ENCODE measurements at places on chromosomes 7 and 10.
A peak's percentile ranks its signal among the peaks of the same experiment; 100 is the strongest.

DNA sequence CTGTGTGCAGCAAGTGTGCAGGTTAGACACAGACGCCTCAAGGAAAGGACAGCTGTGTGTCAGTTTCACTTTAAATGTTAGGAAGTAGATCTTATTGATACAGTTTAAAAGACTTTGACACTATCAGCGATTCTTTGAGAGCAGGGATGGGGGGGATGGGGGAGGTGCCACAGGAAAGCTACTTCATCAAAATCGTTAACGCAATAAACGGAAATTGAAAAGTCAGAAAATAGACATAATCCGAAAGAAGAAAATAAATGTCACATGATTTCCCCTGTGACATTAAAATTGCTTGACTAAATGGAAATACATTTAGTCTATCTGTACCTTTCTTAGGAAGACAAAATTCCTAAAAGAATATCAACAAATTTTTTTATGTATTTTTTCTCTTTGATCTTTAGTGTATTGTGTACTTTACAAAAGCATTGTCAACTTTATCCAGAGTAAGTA is 476 bp upstream of the ZNF33B start:
- no peak for DNase-seq

DNA sequence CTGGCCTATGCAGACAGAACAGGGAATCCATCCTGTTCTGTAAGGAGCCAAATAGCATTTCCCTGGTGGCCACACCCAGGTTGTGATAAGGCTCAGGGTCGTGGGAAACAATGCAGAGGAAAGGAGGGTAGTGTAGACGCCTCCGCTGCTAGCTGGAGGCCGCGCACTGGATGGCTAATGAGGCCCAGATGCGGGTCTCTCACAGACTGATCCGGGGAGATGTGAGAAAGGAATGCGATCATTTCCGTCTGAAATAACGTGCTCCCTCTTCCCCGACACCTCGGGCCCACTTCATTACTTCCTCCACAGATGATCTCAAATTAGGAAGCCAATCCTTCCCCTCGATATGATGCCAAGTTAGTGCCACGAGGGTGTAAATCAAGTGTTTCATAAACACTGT is 203.3 kb downstream of the TAX1BP1 start:
- no peak for DNase-seq

GRCh38 chr10:3635697-3636096 is 149.3 kb downstream of the KLF6 start:
- DNase-seq = no peak

DNA sequence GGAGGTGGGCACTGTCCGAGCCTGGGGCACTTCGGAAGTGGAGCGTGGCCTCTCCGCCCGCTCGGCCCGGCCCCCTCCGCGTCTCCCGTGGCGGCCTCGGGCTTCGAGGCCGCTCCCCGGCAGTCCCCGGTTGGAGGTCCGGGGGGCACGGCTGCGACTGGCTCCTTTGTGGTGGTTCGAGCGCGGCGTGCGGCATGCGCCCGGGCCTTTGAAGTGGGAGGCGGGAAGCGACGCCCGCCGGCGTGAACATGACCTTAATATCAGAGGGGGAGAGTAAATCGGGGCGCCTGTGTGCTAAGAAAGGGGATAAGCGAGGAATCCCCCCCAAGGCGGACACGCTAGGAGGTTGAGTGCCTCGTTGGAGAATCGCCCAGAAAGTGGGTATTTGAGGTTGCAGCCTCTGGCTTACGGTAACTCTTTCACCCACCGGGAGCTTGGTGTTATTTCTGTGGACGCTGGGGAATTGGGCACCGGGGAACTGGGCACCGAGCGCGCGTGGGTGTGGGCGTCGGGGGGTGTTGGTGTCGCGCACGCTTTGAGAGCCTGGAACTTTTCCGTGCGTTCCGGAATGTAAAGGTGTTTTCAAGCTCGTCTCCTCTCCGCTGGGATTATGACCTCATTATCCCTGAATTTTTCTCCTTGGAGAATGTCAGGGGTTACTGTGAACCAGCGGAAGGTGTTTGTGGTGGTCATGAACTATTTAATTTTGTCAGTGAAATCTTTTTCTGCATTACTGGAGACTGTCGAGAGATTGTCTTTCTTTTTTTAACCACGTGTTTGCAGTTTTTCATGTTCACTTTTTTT is 660 bp downstream of the SUV39H2 start:
- DNase-seq = peak; percentile 32

DNA sequence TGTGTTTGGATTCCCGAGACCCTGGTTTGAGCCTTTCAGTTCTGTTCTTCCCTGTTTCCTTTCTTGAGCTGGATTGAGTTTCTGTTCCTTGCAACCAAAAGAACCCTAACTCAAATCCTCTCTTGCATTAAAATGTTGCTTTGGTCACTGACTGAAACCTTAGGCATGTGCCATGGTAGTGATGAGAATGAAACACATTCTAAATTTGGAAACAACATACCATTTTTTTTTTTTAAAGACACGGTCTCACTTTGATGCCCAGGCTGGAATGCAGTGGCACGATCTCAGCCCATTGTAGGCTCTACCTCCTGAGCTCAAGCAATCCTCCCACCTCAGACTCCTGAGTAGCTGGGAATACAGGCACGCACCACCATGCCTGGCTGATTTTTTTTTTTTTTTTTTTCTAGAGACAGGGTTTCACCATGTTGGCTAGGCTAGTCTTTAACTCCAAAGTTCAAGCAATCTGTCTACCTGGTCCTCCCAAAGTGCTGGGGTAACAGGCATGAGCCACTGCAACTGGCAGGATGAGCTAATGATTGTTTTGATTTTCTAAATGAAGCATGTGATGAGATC is 8.4 kb downstream of the THAP5 start:
- DNase-seq = no peak

GRCh38 chr10:124043310-124044142 is 49.9 kb downstream of the CHST15 start:
- DNase-seq = no peak

DNA sequence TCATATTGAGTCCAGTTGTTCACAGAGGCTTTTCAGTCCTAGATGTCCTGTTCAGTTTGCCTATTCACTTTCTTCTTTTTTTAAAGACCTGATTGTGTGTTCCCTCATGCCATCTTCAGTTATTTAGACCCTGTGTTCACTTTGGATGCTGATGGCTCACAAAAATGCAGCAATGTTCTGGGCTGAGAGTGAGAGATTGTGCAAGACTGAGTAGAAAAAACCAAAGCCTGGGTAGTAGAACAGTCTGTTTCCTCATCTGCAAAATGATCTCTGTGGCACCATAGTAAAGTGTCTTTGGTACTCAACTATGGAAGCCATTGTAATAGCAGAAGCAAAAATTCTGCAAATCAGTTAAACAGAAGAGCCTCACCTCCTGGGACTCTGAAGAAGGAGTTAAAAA is 43.2 kb downstream of the AKR1B1 start:
- DNase-seq = no peak

DNA sequence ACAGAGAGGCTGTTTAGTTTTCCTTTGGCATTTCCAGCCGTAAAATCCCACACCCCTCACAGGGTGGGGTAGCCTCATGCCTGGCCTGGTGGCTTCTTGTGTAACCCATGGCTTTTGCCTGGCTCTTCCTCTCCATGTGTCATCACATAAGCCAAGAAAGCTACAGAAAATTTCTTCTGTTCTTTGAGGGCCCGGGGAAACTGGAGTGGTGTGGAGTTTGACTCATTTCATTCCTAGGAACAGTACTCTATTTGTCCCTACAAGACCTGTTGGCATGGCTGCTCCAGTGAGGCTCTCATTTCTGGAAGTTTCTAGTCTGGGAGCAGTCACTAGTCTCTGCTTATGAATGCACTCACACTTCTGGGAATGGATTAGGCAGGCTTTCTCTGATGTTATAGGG is 523.9 kb downstream of the SUGCT start:
- no peak for DNase-seq

DNA sequence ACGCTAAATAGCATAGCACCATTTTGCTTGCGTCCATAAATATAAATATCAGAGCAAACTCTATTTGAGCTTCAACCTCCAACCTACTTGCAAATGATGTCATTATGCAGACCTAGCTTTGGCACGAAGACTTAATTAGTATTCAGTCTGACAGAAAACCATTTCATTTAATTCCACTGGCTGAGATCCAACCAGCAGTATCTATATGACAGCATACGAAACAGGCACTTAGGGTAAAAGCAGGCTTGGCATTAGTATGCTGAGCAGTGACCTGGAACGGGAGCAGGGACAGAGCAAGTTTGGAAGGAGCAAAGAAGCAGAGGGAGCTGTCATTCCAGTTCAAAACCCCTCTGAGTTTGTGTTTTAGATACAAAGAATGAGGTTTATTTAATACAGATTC is 312.5 kb upstream of the CHRM2 start:
- no peak for DNase-seq

- DNase-seq = no peak
Observed at GRCh38 chr10:45483002-45483401, 109.0 kb downstream of the ALOX5 start.

GRCh38 chr10:42888504-42889095 is 106.0 kb downstream of the BMS1 start:
- no peak for DNase-seq

- DNase-seq = no peak
Observed at GRCh38 chr10:97849103-97849686, 448 bp upstream of the GOLGA7B start.

DNA sequence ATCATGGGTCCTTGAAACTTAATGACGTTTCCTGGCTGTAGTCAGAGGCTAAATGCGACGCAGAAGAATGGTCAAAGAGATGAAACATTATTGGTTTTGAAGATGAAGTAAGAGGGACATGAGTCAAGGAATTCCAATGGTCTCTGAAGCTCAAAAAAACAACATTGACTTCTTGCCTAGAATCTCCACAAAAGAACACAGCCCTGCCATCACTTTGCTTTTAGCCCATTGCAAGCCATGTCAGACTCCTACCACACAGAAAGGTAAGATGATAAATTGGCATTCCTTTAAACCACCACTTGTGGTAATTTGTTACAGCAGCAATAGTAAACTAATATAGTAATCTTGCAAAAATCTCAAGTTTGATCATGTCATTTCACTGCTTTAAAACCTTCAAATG is 109.4 kb downstream of the TMEM26 start:
- no peak for DNase-seq

GRCh38 chr10:43817368-43817767 is 168.7 kb upstream of the ZNF32 start:
- DNase-seq = no peak

- DNase-seq = no peak
Observed at GRCh38 chr10:62056698-62057097, 155.2 kb downstream of the ARID5B start.

GRCh38 chr10:72626444-72626754 is 520 bp upstream of the MICU1 start:
- no peak for DNase-seq

GRCh38 chr7:24970676-24971075 is 9.3 kb downstream of the OSBPL3 start:
- no peak for DNase-seq

DNA sequence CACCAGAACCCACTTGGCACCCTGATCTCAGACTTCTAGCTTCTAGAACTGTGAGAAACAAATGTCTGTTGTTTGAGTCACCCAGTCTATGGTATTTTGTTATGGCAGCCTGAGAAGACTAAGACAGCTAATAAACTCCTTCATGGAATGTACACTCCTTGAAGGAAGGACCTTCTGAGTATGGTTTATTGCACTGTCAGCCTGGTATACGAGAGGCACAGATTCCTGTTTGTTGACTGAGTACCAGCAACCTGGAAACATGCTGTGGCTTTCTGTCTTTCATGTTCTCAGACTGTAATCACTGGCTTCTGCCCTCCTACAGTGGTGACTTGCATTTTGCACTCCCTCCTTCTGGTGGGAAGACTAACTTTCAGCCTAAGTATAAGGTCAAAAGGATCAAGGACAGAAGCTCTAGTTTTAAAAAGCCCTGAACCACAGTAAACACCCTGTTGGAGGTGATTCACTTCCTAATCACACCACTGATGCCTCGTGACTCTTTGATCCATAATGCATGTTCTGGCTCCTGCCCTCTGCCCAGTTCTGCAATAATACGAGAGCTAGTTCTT is 319.0 kb upstream of the NPSR1 start:
- no peak for DNase-seq
